ENCODE measurements at places on chromosomes 16 and 17.
A peak's percentile ranks its signal among the peaks of the same experiment; 100 is the strongest.

DNA sequence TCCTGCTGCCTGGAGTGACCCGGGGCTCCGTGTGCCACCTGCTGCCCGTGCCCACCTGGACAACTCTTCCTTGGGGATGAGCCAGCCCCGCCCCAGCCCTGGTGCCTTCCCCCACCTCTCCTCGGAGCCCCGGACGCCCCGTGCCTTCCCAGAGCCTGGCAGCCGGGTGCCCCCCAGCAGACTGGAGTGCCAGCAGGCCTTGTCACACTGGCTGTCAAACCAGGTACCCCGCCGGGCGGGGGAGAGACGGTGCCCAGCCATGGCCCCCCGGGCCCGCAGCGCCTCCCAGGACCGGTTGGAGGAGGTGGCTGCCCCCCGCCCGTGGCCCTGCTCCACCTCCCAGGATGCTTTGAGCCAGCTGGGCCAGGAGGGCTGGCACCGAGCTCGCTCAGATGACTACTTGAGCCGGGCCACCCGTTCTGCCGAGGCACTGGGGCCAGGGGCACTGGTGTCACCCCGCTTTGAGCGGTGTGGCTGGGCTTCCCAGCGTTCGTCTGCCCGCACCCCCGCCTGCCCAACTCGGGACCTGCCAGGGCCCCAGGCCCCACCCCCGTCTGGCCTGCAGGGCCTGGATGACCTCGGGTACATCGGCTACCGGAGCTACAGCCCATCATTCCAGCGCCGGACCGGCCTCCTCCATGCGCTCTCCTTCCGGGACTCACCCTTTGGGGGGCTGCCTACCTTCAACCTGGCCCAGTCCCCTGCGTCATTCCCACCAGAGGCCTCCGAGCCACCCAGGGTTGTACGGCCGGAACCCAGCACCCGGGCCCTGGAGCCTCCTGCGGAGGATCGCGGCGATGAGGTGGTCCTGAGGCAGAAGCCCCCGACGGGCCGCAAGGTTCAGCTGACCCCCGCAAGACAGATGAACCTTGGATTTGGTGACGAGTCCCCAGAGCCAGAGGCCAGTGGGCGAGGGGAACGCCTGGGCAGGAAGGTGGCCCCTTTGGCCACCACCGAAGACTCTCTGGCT lies 38.4 kb downstream of the ARHGAP23 start:
- no peak for DNase-seq

DNA sequence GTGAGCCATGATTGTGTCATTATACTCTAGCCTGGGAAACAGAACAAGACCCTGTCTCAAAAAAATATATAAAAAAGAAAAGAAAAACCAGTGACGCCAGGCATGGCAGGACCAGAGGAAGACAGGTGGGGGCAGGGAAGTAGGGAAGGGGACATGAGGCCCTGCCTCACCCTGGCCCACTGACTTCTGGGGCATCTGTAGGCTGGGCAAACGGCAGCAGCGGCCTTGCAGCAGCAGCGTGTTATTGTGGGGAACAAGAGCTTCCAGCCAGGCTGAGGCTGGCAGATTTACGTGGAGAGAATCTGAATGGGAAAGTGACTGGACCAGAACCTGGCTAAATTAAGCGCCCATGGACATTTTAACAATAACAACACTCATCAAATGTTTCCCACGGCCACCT lies 19.4 kb downstream of the CMTM4 start:
- DNase-seq = no peak

DNA sequence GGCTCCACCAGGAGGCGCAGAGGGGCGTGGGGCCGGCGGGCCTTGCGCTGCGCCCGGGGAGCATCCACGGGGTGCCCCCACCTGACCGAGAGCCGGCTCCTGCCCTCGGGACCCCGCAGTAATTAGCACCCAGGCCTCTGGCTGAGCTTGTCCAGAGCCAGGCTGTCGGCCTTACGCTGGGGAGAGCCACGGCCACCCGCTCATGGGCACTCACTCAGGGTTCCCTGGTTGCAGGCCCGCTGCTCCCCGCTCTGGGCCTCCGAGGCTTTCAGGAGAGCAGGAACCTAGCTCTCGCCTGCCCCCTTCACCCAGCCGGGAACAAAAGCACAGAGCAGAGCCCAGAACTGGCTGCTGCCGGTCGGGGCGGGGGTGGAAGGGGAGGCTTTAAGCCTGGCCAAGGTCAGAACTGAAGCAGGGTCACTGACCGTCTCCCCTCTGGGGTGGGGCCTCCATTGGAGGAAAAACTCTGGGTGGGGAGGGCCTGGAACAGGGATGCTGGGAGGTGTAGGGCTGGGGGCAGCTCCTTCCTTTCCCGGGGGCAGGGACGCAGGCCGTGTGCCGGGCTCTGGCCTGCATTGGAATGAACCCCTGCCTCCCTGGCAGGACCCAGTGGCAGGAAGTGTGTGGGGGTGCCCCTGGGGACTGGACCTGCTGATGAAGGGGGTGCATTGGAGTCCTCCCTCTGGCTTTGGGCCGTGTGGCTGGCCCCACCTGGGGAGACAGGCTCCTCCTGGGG lies 12.3 kb downstream of the GLIS2 start:
- no peak for DNase-seq

DNA sequence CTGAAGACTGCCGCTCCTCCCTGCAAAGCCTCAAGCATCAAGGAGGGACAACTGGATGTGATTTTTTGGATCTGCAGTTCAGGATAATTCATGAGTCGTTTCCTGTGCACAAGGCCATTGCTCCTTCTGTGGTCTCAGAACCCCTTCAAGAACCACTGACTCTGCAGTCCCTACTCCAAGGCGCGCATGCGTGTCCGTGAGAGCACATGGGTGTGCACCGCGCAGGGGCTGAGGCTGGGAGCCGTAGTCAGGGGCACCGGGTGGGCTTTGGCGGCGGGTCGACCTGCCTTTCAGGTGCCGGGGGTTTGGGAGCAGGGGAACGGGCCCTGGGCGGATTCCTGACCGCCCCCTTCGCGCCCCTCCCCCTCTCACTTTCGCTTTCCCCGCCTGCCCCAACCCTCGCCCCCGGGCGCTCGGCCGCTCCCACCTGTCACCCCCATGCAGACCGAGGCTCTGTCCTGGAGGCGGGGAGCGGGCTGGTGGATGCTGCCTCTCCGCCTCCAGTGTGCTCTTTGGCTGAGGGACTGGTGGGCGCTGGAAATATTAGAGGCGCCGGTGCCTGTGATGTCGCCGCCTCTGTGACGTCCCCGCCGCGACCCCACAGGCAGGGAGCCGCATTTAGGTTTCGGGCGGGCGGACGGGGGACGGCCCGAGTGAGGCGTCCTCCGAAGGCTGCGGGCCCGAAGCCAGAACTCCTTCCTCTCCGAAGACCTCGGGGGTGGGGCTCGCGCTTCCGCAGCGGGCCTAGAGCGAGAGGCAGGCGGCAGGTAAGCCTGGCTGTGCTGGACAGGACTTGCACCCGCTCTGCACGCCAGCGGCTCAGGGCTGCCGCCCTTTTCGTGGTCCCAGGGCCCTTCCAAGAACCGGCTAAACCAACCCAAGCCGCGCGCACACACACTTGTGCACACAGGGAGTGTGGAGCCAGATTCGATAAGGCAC lies at the start of gene SPATA32:
Gene SPATA32, minus strand, starts transcription at position 518 of the 939 bp plus-strand sequence. Its CDS starts 78 bp downstream, at position 440.
- peak; percentile 51 for DNase-seq

DNA sequence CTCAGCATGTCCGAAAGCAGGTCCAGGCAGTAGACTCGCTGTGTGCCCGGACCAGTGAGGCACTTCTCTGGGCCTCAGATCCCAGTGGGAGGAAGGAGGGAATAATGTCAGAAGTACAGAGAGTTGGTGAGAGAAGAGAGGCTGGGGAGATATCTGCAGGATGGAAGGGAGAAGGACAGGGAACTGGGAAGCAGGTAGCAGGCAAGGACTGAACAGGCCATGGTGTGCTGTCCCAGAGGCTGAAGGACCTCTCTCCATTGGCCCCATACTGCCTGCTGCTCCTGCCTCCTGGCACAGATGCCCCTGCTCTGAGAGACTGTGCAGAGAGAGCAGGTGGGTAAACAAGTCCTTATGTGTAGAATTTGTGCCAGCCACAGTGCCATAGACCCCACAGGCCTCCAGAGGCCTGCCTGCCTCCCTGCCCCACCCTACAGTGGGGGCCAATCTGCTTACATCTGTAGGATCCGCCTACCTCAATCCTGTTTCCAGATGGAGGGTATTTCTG lies 34.2 kb upstream of the CRHR1 start:
- DNase-seq = no peak

GRCh38 chr17:14294876-14295275 lies 6.0 kb upstream of the HS3ST3B1 start:
- no peak for DNase-seq

- no peak for DNase-seq
These were observed 14.1 kb downstream of the COL1A1 start for GRCh38 chr17:50187394-50187725.

DNA sequence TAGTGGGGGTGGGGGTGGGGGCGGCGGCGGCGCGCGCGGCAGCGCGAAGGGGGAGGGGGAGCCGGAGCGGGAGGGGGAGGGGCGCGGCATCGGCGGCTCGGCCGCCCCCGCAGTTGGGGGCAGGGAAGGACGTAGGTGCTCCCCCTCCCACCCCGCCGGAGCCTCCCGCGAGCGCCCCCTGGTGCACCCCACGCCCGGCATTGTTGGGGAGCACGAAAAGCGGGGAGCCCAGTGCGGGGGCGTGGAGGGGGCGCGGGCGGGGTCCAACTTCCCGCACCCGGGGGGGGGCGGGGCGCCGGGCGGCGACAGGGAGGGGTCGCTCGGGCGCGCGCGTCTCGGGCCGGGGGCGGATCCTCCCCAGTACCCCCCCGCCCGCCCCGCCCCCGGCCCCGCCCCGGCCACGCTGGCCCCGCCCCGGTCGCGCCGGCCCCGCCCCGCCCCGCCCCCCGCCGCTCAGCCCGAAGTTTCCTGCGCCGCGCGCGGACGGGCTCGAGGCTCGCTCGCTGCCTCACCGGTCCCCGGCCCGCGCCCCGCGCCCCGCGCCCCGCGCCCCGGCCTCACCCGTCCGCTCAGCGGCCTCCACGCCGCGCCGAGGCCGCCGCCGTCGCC lies at the start of gene CACNA1H:
Gene CACNA1H, plus strand, starts transcription at position 456 of the 609 bp plus-strand sequence. CDS start 632 bp downstream, outside the sequence.
- DNase-seq = peak; percentile 21

DNA sequence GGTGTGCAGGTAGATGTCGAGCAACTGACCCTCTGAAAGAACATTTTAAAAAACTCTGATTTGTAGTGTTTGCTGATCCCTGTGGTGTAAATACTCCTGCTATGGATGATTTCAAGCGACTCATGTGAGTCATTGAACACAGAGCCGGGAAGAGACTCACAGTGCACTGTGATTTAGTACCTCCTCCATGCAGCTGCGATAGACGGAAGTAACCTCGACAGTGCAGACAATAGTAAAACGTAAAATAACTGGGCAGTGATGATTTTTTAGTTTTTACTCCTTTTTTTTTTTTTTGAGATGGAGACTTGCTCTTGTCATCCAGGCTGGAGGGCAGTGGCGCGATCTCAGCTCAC lies 8.7 kb downstream of the TBX21 start:
- DNase-seq = no peak

- DNase-seq = no peak
These were observed 10.0 kb downstream of the MAP2K3 start for GRCh38 chr17:21294321-21295035.

- DNase-seq = no peak
These were observed 14.6 kb downstream of the SMTNL2 start for GRCh38 chr17:4598776-4599504.

DNA sequence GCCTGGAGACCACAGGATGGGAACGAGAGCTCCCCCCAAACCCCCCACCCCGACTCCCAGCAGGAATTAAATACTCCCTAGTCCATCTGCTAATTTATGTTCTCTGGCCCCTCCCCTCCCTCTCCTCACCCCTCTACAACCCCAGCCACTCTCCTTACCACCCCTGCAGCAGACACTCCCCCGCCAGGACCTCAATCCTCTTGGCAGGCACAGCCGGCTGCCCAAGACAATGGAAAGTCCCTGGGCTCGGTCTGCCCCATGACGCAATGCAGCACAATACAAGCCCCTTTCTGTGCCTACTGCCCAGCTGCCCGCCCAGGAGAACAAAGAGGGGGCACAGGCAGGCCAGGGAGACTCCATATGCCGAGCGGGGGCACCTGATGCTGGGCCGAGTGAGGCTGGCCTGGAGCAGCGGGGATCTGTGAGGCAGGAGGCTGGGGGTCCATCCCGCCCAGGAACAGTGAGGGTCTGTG lies 30.3 kb upstream of the CDC42EP4 start:
- DNase-seq = no peak

- DNase-seq = peak; percentile 95
These were observed at the start of gene SYNRG for GRCh38 chr17:37609170-37610040. SYNRG (minus strand) TSS chr17:37609418; CDS start chr17:37609355, 63 bp downstream.

GRCh38 chr16:51449441-51449840 lies 298.4 kb upstream of the SALL1 start:
- no peak for DNase-seq

DNA sequence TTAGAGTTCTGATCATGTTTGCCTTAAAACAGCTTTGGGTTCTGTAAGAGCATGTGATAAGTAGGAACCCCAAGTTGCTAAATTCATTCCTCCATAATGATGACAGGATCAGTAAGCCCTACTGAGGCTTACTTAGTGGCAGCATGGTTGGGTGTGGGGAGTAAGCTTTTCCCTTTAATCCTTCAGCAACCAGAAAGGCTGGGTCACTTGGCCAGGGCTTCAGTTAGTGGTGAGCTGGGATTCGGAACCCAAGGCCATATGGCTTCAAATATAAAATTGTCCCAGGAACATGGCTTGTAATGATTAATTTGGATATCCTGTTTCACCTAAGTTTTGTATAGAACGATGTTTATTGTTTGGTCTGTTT lies 850 bp downstream of the GINS3 start:
- no peak for DNase-seq

GRCh38 chr17:17792037-17792550 lies 44.7 kb downstream of the SREBF1 start:
- DNase-seq = no peak

- DNase-seq = peak; percentile 11
These were observed 309.5 kb upstream of the PMFBP1 start for GRCh38 chr16:72481419-72481818.

DNA sequence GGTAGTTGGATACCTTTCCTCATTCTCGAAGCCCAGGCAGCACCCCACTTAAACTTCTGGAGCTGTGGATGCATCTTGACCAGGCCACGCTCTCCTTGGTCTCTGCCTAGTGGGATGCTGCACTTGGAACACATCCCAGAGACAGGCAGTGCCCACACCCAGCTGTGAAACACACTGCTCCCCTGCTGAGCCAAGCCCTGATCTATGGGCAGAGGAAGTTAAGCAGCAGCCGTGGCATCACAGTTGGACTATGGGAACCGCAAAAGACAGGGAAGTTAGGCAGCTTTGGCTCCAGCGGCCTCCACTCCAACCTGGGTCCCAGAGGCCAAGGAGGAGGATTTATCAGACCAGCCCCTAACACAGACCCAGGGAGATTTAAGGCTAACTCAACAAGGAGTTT lies 284.8 kb upstream of the CCL2 start:
- no peak for DNase-seq

- DNase-seq = no peak
These were observed 3.1 kb upstream of the CDRT4 start for GRCh38 chr17:15470536-15470935.

All from CD4-positive, alpha-beta T cell treated with Interleukin-4 for 4 hours (primary cell).